ENCODE measurements at places on chromosomes 6 and 20. TPM values are rescaled to one million over a fixed set of nuclear protein-coding genes. Genes with fewer than 3 reads are reported as not detected.
A peak's percentile ranks its signal among the peaks of the same experiment; 100 is the strongest.

The SCRT2 gene
- not detected for total RNA-seq

DNA sequence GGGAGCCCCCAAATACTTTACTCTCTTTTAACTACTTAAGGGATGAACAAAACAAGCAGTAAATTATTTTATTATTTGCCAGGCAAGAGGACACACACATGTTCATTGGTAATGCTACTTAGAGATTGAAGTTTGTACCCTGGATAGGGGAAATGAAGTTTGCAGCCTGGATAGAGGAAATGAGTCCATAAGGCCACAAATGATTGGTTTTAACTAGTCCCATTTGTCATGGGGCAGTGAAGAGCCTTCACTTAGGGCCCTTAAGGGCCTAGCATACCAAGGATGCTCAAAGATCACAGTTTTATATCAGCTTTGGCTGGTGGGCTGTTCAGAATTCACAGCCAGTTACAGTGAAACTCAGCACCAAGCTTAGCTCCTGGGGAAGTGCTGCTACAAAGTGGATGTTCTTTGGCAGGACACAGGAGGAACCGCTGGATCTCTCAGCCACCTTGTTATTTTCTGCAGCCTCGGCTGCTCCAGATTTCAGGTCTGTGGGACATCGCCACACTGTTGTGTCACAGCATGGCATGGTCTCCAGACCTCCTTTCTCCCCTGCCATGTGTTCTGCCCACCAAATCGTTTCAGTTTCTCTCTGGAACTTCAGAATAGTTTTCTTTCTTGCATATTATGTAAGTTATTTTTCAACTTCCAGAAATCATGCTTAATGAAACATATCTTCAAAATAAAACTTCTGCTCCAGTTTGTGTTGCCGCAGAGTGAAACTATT is 41.8 kb downstream of the NCOA7 start:
- no peak for DNase-seq

DNA sequence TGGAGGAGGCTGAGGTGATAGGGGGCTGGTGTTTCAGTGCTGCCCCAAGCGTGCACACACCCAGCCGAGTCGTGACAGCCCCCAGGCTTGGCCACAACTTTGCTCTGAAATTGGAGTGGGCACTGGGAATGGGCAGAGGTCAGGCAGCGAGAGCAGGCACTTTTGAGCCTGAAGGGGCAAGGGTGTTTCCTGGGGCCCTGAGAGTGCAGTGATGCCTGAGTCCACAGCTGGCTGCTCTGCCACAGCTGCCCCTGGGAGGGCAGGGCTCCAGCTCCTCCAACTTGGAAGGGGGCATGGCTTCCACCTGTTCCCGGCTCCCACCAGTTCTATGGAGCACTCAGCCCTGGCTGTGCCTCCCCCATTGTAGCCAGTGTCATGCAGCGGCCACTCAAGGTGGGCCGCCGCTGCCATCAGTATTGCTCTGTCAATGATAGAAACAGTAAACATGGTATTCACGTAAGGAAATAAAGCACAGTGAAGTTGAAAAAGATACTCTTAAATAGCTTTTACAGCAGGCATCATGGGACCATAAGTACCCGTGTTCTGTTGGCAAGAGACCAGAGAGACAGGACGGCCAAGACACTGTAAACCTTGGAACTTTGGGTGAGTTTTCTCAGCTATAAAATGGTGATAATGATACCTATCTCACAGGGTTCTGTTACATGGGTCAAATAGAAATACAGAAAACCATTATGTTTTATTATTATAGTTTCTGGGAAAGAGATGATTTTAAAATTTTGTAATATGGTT is 108.9 kb downstream of the THEMIS start:
- DNase-seq, result no peak

The SLC44A4 gene
- 0.66 TPM for total RNA-seq

DNA sequence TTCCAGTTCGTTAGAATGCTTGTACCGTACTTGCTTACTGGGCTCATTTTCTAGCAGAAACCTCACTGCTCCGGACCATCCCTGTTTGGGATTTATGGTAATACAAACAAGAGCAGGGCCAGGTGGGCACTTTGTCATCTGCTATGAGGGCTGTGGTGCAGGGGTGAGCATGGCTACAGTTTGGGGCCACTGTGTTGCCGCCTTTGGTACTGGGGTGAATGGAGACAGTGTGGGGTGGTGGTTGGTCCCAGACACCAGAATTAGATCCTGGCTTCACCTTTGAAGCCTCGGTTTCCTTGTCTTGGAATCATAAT is 95.0 kb downstream of the TOX2 start:
- DNase-seq, result no peak

GRCh38 chr6:105966481-105966880 is 119.7 kb upstream of the PRDM1 start:
- DNase-seq, result no peak

- no peak for DNase-seq
Observed at GRCh38 chr6:164109770-164110140, 695.2 kb downstream of the QKI start.

DNA sequence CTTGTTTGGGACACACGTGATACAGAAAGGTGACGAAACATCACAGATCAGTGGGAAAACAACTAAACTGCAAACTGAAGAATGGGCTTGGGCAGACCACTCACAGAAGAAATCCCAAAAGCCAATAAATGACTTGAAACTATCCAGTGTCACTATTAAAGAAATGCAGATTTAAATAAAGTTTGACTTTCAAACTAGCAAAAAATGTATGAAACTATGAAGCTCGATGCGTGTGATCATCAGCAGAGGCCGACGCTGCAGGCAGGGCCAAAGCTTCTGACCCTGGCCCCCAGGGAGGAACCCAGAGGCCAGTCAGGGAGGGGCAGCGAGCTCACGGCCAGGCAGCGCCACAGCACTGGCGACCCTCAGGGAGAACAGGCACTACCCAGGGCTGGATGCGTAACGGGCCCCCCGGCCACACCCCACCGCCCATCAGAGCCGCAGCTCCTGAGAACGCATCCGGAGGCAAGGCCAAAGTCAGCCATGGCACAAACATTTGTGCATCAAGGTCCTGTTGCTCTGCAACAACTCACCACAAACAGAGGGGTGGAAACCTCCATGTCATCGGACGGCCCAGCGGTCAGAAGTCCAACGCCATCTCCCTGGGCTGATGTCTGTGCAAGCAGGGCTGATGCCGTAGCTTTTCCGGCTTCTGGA is 94.1 kb downstream of the YTHDF1 start:
- peak; percentile 12 for DNase-seq

GRCh38 chr6:119066517-119066916 is 11.9 kb downstream of the FAM184A start:
- no peak for DNase-seq

The PI16 gene
- not detected for total RNA-seq

GRCh38 chr20:20643927-20644326 is 68.5 kb downstream of the RALGAPA2 start:
- DNase-seq, result no peak

The HTR1E gene
- total RNA-seq, result 0.82 TPM

DNA sequence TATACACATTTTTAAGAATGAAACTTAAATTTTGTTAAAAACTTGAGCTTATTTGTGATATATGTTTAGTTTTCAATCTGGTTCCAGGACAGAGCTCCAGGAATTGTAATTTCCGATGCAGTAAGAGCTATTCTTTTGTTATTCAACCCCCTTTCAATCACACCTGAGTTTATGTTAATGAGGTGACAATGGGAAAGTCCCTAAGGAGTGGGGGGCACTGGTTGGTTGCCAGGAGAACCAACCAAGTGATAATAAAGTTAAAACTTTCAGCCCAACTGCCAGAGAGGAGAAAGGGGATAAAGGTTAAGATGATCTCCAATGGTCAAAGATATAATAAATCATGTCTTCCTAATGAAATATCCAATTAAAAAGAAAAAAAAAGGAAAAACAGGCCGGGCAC is 19.8 kb downstream of the MDN1 start:
- no peak for DNase-seq

The CCM2L gene
- 0.16 TPM for total RNA-seq

GRCh38 chr6:37382994-37383765 is 29.4 kb downstream of the RNF8 start:
- no peak for DNase-seq

DNA sequence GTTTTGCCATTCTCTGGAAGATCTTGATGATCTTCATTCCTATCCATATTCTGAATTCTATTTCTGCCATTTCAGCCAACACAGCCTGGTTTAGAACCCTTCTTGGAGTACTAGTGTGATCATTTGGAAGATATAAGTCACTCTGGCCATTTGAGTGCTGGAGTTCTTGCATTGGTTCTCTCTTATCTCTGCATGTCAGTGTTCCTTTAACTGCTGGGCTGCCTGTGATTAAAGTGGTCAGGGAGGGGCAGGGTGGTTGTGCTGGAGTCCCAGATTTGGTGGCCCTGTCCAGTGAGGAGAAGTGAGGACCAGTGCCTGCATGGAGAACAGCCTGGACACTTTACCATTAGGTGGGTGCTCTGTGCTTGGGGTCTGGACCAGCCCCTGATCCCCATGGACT is 173.0 kb downstream of the SOD2 start:
- DNase-seq, result no peak

DNA sequence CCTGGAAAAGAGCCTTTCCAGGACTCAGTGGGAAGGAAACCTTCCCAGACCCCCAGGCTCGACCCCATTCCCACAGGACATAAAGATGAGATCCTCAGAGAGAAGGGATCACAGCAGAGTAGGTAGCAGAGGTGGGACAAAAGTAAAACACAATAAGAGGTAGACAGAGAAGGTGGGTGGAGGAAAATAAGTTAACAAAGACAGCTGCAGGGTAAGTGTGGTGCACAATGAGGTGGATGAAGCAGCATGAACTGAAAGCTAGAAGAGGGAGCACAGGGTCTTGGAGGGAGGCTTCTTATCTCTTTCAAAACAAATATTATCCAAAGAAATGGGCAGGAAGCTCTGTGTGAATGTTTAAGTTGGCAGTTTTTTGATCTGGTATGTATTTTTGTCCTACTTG is 14.0 kb upstream of the MAP7 start:
- no peak for DNase-seq

The JARID2 gene
- 35.3 TPM for total RNA-seq

The ITPA gene
- 54.7 TPM for total RNA-seq

GRCh38 chr6:27565839-27566779 is 93.2 kb upstream of the ZNF184 start:
- DNase-seq, result peak; percentile 47

- DNase-seq, result no peak
Observed at GRCh38 chr6:113065611-113066010, 718.5 kb downstream of the RFPL4B start.

- no peak for DNase-seq
Observed at GRCh38 chr6:63805808-63806572, 170.4 kb downstream of the PHF3 start.

GRCh38 chr6:41424370-41425058 is 89.1 kb downstream of the NCR2 start:
- peak; percentile 92 for DNase-seq

The BEND3 gene
- total RNA-seq, result 10.4 TPM

The CST4 gene
- not detected for total RNA-seq

DNA sequence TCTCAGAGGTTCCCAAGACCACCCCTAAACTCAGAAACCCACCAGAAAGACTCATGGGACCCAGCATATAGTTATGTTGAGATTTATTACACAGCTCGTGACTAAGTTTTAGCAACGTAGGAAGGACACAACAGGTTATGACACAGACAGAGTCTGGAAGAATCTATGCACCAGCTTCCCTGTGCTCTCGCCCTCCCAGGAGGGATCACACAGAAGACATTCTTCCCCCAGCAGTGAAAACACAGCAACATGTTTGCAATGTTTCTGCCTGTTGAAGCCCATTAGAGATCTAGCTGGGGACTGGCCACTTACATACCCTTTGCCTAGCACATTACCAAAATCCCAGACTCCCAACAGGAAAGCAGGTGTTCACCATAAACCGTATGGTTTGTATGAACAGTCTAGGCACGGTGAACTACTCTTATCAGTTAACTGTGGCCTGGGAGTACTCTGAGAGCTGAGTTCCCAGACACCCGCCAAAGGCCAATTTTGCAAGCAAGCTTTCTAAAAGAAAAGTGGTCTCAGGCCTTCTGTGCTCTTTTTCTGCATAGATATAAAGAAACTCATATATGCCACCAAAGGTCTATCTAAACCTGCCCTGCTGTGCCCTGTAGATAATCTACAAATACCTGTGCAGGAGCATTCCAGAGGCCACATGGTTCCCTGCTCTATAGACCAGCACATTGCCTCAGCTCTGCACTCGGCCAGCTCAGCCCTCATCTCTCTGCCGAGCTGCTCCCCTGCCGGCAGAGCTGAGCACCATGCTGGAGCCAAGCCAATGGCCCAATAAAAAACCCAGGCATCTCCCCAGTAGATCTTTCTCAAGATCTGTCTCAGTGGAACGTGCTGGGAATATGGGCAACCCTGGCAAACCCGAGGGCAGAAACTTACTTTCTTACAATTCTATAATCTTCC is 69.6 kb upstream of the SMIM28 start:
- DNase-seq, result peak; percentile 53

GRCh38 chr6:39249278-39249677 is 20.0 kb upstream of the KCNK5 start:
- no peak for DNase-seq

Measured in mesothelial cell of epicardium (in vitro differentiated cells).